Cerebellar cortex (tissue), 1 donor: ENCODE measurements at places on chromosomes 5 and 9.

GRCh38 chr9:114151426-114151956, 3.8 kb upstream of the COL27A1 start:
- DNase-seq: no peak

- no peak for DNase-seq
Observed at GRCh38 chr5:74430631-74431289, 209.8 kb downstream of the ENC1 start.

DNA sequence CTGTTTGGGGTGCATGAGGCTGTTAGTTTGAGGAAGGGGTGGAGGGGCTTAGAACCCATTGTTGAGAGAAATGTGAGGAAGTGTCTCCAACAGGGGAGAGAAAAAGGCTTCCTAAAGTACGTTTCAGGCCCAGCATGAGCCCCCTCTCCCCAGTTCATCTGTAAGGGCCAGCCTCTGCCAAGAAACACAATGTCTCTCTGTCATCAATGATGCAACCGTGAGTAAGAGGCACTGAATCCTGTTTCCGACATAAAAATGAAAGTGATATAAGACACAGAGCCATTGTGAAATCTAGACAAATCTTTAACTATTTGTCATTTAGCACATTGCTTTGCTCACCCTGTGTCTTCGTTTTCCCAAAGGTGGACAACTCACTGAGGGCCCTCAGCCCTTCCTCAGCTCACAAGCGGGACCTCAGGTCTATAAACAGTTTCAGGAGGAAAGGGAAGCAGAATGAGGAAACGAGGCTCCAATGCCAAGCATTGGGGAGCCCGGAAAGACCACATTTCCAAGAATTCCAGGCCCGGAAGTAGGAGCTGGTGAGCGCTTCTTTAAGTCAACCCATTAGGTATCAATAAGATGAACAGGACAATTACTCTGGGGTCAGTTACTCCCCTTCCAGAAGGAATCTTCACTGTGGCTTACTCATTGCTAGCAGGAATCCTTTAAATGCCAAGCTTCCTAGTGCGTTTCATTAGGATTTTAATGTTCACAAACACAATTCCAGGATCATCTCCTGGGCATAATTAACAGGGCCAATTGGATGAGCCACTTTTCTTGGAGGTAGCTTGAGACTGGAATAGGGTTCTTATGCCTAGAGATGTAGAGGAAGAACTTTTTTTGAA, 59.0 kb upstream of the KLF4 start:
- no peak for DNase-seq

DNA sequence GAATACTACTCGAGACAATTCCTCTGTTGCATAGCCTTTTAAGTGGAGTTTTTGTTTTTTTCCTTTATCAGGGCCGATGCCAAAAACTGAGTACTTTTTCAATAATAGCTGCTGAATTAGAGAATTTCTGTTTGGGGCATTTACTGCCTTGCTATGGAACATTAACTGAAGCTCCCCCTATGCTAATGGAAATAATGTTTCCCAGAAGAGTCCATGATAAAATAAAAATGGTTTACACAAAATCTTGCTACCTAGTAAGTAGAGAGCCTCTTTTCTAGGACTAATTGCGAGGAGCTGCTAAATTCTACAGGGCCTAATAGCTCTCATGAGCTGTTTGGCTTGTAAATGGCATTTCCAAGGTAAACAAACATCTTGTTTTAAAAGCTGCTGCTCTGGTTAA, 128.2 kb upstream of the MYO10 start:
- no peak for DNase-seq

DNA sequence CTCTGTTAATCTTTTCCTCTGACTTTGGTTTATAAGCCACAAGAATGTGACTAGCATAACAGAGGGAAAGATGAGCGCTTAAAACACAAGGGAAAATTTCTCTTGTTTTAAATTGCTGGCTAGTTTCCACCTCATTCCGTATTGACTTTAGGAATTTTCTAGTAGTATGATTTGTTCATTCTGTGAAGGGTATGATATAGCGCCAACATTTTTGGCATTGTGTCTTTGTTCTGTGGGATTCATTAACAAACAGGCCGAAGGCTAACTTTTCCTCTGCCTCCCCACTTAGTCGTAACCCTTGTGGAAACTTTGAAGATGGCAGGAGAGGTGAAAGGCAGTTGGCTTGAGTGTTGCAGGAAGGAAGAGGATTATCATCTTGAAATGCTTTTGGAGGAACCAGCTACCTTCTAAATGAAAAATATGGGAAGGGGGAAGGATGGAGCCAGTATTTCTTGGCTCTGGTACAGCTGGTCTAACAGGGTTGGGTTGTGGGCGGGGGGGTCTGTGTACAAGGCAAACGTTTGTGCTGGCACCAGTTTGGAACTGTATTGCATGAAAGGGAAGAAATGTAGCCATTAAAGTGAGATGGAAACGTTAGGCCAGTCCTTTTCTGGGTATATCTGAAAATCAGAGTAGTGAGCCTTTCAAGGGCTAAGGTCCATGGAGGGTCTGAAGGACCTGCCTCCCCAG, 21.5 kb upstream of the DMRT2 start:
- no peak for DNase-seq

DNA sequence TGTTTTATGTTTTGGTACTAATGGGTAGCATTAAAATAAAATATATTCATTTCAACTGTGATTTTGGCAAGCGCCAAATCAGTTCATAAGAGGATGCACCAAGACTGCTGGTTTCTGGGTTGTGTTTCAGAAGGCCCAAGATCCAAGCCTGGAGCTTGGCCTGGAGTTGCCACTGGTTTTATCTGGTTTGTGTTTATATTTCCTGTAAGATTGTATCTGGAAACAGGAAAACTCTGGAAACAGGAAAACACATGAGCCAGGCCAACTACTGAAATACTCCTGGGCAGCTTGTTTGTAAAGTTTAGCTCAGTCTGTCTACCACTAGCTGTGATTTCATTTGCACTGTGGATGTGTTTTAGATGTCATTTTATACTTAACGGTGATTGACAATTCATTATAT, 5.5 kb downstream of the FSTL4 start:
- no peak for DNase-seq

DNA sequence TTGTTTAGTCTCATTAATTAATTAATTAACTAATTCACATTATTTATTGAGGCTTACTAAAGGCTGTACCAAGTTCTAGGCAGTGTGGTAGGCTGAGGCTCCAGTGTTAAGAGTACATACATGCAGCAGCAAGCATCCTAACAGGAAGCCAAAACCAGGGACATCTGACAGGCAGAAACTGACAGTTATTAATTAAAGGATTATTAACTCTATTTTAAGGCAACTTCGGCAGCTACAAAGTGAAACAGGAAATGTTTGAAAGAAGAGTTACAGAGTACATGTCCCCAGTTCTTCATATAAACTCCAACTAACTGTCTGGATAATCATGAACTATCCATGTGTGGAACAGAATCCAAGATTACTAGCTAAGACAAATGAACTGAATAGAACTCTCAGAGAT, 39.3 kb upstream of the GABRB2 start:
- no peak for DNase-seq

DNA sequence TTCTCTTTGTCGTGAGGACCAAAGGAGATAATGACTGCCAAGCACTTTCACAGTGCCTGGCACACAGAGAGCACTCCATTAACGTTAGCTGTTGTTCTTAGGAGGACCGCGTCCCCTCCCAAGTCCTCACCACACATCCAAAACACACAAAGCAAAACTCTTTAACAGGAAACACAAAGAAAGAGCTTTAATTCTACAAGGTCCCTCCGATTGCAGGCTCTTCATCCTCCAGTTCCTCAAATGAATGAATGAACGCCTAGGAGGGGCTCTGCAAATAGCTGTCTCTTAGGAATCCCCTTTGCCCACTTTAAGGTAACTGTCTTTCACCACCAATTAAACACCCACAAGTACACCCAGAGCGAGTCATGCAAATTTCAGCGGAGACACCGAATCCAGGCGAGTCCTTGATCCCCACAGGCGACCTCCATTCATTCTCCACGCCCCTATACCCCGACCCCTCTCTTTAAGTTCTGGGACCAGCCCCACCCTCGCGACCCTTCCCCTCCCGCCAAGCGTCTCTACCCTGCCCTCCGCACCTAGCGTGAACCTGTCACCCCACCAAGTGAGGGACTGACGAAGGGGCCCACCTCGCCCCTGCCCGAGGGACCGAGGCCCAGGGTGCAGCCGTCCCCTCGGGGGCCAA, 644 bp downstream of the TSC1 start:
- DNase-seq: no peak

DNA sequence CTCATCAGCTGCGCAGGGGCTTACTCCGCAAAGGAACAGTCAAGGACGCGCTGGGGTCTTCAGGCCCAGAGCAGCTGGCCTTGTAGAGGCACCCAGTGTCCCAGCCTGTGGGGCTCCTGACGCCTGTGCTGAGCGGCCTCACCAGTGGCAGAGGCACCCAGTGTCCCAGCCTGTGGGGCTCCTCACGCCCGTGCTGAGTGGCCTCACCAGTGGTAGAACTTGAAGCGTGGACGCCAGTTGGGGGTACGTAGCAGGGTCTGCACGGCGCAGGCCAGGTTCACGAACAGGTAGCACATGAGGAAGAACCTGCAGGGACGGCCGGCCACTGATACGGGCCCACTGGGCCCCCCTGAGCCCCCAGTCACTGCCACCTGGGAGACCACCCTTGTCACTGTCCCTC, 35.9 kb downstream of the SLC12A7 start:
- no peak for DNase-seq

DNA sequence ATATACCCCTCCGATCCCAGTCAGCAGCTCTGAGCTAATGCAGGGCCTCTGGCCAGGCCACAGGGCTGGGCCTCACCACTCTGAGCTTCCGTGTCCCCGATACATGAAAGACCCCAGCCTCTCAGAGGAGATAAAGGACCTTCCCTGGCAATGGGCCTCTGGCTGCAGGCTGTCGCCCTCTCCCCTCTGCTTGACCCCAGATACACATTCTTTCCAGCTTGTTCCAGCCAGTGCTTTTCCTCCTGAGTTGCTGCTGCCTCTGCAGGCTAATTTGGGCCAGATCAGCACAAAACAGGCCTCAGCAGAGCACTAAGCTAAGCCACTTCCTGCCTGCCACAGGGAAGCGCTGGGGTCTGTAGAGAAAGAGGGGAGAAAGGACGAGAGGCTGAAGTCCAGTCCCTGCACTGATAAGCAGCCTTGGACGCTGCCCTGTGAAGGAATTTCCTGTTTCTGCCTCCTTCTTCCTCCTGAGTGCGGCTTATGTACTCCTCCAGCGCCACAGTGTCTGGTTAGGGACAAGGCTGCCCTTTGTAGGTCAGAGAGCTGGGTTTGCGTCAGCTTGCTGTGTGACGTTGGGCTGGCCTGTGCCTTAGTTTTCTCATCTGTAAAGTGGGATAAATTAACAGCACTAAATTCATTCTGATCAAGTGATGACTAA, 73.0 kb upstream of the IL17B start:
- DNase-seq: no peak

GRCh38 chr5:58507715-58508114, 16.5 kb downstream of the GAPT start:
- DNase-seq: no peak

DNA sequence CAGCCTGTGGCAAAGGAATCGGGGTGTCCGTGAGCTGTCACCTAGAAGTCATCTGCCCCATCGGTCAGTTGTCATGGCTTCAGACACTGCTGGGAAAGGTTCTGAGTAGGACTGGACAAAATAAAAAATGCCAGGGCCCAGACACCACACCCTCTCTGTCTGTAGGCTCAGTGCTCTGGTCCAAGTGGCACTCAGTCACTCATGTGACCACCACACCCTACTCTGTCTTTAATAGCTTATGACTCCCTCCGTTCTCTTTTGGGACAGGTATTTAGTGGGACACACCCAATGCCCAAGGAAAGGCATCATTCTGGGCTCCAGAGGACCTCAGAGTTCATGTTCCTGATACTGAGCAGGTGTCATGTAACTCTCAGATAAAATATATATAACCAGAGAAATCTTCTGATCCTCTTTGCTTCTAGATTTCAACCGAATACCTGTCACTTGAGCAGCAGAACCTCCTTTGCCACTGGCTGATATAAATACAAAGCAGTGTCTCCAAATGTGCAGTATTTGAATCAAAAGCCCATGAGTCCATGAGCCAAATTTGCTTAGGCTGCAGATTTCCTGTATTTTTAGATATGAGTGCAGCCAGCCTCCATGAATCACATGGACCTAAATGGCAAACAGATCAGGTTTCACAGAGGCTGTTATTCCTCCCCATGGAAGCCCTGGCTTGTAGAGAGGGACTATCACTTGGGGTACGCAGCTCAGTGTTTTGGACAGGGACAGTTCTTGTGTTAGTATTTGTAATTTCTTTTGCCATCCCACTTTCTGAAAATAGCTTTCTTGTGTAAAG, 272.0 kb downstream of the ARHGAP26 start:
- DNase-seq: no peak

- no peak for DNase-seq
Observed at GRCh38 chr9:92804727-92805126, 40.1 kb upstream of the BICD2 start.

GRCh38 chr5:100306000-100306399, 229.2 kb upstream of the FAM174A start:
- no peak for DNase-seq

DNA sequence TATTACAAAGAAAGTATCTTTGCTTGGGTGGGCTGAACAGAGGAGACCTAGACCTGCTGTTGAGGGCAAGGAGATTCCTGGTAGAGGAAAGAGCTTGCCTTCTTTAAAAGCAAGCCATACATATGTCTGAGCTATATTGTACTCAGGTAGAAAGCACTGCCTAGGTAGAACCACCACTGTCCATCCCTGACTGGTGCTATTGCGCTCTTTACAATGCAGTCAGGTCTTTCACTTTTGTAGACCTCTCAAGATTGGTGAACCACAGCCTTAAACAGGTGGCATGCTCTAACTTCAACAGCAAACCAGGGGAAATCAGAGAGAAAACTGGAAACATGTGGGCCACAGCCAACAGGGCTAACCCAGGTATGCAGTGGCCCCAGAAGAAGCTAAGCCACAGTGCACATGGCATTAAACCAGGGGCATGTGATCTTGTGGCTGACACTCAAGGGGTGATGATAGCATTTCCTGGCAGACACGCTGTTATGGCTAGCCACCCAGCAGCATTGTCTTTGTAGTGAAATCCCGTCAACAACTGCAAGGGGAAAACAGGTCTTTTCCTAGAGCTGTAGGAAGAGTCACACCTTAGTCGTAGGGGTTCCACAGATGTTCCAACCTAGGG, 253.9 kb upstream of the PCSK5 start:
- DNase-seq: no peak
